ENCODE measurements at places on chromosomes 12 and 14.

DNA sequence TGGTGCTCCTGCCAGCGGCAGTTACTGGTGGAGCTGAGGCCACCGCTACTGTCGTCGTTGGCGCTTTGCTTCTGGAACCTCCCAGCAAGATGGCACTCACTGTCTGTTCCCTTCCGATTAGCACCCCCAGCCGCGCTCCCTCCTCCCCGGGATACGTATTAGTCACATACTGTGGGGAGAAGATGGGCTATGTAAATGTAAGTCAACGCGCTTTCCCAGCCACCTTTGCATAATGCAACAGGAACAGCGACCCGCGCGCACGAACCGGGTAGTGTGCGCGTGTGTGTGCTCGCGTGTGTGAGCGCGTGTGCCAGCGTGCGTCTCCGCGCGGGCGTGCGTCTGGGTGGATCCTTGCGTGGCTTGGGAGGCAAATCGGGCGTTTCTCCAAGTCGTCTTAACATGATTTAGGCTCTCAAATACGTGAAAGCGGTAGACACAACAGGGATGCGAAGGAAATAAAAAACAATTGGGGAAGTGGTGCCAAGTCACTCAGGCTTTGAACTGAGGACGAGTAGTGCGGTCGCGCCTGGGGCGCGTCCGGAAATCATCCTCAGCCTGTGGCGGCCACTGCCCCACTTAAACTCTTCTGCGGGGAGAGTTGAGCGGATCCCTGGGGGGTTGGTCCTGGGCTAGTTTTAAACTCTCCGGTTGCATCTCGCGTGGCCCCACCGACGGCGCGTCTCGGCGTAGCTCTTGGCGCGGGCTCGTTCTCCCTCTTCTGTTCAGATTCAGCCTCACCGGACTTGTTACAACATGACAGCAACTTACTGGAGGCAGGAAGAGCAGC is 1.8 kb downstream of the FLRT2 start:
- no peak for DNase-seq

DNA sequence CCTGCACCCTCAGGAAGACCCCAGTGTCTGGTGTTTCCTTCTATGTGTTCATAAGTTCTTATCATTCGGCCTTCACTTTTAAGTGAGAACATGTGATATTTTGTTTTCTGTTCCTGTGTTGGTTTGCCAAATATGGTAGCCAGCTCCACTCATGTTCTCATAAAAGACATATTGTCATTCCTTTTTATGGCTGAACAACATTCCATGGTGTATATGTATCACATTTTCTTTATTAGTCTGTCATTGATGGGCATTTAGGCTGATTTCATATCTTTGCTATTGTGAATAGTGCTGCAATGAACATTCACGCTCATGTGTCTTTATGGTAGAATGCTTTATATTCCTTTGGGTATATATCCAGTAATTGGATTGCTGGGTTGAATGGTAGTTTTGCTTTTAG is 645.1 kb downstream of the SLC16A7 start:
- DNase-seq: no peak

GRCh38 chr12:89514751-89515150 is 9.8 kb downstream of the GALNT4 start:
- DNase-seq: no peak

DNA sequence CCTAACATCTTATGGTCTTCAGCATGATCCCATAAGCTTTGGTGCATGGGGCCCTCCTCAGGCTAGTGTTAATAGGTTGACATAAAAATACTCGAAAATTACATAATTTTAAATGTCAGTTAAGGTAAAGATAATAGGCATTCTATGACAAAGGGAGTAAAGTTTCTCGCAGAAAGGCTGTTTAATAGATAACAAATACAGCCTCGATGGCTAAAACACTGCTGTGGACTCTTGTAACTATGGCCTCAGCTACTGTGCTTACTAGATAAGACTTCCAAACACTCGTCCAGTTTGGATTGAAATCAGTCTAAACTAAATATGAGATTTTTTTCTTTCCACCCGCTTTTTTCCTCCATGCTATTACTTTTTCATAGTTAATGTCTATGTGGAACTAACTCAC is 23.2 kb upstream of the MGST1 start:
- no peak for DNase-seq

- DNase-seq: no peak
Observed at GRCh38 chr12:19895246-19896020, 456.1 kb downstream of the AEBP2 start.

DNA sequence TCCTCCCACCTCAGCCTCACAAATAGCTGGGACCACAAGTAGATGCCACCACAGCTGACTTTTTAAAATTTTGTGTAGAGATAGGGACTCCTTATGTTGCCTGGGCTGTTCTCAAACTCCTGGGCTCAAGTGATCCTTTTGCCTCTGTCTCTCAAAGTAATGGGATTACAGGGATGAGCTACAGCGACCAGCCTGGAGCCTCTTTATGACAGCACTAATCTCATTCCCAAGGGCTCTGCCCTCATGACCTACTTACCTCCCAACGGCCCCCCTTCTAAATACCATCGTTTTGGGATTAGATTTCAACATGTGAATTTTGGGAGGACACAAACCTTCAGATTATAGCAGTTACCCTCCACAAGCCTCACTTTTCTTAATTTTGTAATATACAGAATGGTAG is 150.6 kb upstream of the FUT8 start:
- no peak for DNase-seq

GRCh38 chr12:109686523-109686922 is 27.1 kb upstream of the FAM222A start:
- DNase-seq: no peak
